Left lung (tissue), 14 donors: ENCODE measurements at places on chromosomes 16 and 17. TPM values are rescaled to one million over a fixed set of nuclear protein-coding genes. Genes with fewer than 3 reads are reported as not detected.

LDHD gene
- polyA plus RNA-seq: 2.4 TPM

CA10 gene
- polyA plus RNA-seq: 0.31 TPM

- peak; percentile 70 for DNase-seq
These were observed 17.2 kb downstream of the SLC26A11 start for GRCh38 chr17:80237386-80237785.

DNA sequence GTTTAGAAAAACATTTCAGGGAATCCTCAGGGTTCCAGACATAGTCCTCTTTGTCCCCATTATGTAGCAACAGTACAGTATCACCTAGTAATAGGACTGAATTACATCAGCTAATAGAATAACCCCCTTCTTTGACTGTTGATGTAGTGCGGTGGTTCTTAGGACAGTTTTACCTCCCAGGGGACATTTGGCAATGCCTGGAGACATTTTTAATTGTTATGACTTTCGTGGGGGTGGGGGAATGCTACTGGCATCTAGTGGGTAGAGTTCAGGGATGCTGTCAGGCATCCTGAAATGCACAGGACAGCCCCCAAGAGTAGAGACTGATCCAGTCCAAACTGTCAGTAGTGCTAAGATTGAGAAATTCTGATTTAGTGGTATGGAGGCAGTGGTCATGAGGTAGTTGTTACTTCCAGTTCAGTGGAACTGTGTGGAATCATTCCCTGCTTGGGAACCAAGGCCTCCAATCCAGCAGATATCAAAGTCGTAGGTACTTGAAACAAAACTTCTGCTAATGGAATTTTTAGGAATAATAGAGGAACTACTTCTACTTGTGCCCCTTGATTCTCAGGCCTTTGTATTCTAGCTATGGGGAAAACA is 20.3 kb downstream of the NF1 start:
- no peak for DNase-seq

DNA sequence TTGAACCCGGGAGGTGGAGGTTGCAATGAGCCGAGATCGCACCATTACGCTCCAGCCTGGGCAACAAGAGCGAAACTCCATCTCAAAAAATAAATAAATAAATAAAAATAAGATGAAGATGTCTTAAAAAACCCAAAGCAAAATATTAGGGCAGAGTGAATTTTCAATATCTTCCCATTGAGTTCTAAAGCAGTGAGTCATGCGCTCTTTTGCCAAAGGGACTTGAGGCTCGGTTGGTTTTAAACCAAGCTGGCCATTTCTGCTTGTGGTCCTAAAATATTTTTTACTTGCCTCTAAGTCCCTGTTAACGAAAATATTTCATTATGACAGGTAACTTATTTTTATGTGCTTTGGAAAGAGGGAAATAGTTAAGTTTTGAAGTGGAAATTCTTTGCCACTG is 4.7 kb downstream of the PAFAH1B1 start:
- DNase-seq: no peak

- DNase-seq: no peak
These were observed 33.2 kb upstream of the MEAK7 start for GRCh38 chr16:84537491-84538151.

DNA sequence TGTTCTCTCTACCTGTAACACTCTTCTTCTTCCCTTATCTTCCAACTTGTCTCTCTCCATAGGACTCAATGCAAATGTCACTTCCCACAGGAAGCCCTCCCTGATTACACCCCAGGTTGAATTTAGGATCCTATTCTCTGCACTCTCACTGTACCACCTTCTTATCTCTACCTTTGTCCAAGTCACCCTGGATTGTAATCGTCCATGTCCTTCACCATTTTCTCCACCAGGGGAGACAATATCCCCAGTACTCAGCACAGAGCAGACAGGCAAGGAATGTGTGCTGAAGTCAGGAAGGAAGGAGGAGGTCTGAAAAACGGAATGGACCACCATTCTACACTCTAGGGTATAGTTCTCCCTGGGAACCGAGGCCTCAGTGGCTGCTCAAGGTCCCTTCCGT is 14.2 kb downstream of the C16orf82 start:
- no peak for DNase-seq

DNA sequence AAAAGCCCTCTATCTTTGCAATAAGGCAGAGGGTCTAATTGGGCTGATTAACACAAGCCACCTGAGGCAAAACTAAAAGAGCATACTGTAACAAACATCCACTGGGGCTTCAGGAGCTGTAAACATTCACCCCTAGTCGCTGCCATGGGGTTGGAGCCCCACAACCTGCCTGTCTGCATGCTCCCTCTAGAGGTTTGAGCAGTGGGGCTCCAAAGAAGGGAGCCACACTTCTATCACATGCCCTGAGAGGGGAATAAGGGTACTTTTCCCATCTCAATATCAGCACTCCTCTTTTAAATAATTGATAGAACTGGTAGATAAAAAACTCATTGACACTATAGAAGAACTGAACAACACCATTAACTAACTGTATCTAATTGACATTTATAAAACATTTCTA is 130.1 kb upstream of the COX10 start:
- DNase-seq: no peak

PCTP gene
- 20.8 TPM for polyA plus RNA-seq

DNA sequence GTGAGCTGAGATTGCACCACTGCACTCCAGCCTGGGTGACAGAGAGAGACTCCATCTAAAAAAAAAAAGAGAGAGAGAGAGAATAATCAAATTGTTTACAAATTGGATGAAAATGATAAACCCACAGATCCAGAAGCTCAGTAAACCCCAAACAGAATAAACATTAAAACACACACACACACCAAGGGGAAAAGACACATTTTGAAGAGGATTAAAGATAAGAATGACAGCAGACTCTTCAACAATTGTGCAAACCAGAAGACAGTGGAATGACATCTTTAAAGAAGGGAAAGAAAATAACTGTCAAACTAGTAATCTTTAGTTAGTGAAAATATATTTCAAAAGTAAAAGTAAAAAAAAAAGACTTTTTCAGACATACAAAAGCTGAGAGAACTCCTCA is 64.4 kb upstream of the RPL38 start:
- DNase-seq: no peak

DNA sequence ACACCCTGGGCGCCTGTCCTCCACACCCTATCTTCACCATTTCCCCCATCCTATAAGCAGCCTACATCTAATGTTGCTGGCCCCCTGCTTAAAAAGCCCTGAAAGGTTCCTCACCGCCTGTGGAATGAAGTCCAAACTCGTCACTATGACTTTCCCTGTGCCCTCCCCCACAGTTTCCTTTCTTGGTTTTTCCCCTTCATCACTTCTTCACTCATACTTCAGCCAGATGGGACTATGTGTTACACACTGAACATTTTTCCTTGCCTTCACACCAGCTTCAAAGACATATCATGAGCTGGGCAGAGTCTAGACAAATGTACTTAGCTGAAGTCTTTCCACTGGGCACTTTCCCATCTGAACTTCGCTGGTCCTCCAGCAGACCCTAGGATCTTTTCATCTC is 1.5 kb upstream of the MARCHF10 start:
- no peak for DNase-seq

GRCh38 chr16:56999409-57000270 is 10.3 kb downstream of the NLRC5 start:
- no peak for DNase-seq

GRCh38 chr17:64423881-64424280 is 25.0 kb upstream of the MILR1 start:
- DNase-seq: no peak

C1QL1 gene
- polyA plus RNA-seq: 2.7 TPM
